Stimulated activated CD8-positive, alpha-beta memory T cell treated with anti-CD3 and anti-CD28 coated beads, Interleukin-12 subunit alpha, Interleukin-12 subunit beta, amount 100 ng/mL, for 1 hour (primary cell): ENCODE measurements at places on chromosomes 7 and 10.

- DNase-seq = no peak
These were observed 6.9 kb upstream of the ZNF503 start for GRCh38 chr10:75408509-75408875.

- no peak for DNase-seq
These were observed 3.5 kb upstream of the RGS10 start for GRCh38 chr10:119546009-119546408.

DNA sequence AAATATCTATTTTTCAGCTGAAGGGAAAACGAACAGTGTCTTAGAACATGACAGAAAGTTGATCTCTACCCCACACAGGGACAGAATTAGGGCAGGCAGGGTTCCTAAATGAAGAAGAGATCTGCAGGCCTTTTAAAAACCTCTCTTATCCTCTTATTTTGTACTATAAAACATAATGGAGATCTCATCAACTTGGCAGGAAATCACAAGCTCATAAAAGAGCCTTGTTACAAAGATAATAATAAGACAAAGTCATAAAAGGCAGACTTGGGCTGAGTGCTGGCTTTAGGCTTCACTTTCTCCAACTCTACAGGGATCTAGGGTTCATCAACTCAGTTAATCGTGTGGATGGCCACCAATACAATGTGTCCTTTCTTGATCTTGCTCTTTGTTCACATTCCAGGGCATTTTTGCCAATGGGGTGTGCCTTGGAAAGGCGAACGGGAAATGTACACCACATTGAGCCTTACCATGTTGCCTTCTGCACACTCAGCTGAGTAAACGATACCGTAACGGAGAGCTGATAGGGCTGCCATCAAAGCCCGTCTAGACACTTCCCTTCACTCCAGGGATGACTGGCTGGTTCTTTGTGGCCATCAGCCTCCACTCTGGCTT, 7.1 kb upstream of the TEX36 start:
- DNase-seq = no peak

DNA sequence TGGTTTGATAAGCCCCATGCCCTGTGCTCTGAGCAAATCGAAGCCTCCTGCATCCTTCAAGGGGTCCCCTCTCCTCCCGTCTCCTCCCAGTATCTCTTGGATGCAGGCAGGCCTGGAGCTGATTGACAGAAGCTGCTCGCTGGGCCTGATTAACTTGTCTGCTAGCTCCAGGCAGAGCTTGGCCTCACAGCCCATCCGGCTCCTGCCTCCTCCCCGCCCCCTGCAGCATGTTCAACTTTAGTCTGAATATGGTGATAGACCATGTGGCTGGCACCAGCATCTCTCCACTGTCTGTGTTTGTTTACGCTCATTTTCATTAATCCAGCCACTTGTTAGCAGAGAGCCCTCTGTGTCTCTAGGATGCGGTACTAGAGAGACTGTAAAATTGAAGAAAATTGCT, 432.2 kb downstream of the DPP6 start:
- DNase-seq = no peak

- no peak for DNase-seq
These were observed 85.8 kb downstream of the AGMO start for GRCh38 chr7:15475808-15476530.

DNA sequence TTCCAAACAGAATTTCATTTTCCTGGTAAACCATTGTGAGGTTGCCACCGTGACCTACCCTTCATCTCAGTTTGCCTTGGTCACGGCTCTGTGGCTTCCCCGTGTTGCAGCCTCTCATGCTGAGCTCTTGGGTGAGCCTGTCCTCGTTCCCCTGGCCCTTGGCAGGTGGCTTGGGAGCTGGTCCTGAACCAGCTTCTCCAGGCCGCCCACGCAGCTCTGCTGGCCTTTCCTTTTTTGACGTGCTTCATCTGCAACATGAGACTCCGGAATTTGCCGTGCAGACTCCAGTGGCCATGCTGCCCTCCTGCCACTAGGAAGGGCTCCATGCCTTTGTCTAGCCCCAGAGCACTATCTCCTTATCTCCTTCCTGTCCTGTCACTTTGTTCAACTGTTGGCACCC, 93.0 kb upstream of the NPS start:
- no peak for DNase-seq

DNA sequence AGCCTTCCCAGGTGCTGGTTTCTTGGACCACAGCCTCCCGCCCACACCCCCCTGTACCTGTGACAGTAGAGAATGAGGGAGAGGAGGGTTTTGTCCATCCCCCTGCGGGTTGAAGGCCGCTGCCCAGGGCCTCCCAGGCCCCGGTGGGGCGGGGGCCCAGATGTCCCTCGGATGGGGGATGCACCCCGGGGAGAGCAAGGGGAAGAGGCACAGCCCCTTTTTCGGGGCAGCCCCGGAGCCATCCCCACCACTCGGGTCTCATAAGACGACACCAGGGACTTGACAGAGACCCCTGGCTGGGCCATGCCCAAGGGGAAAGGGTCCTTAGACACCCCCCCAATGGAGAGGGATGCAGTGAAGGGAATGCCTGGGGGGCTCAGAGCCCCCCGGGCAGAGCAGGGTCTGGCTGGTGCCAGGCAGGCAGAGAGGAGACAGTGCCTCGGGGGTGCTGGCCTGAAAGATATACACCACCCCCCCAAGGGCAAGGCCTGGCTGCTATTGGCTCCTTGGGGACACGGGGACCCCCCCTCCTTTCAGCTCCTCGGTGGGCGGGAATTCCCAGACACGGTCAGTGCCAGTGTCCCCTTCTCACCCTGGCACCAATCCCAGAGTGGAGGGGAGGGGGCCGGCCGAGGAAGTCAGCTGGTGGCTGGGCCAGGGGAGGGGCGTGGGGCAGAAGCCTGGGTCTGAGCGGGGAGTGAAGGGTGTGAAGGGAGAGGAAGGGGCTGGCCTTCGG, 3.7 kb upstream of the SPACDR start:
- DNase-seq = no peak

DNA sequence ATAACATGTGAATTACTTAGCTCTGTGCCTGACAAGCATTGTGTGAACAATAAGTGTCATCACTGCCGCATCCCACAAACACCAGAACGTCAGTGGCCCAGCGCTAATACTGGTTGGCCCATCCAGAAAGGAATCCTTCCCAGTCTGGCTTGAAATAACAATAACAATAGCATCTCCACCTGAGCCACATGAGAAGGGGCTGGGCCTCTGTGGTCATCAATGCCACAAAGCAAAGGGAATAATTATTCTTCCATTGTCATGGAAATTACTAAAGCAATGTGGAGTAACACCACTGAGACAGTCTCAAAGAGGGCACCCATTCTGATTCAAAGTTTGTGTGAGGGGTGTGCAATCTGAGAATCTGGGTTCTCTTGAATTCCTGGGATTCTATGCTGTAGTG, 105.7 kb upstream of the INHBA start:
- no peak for DNase-seq

DNA sequence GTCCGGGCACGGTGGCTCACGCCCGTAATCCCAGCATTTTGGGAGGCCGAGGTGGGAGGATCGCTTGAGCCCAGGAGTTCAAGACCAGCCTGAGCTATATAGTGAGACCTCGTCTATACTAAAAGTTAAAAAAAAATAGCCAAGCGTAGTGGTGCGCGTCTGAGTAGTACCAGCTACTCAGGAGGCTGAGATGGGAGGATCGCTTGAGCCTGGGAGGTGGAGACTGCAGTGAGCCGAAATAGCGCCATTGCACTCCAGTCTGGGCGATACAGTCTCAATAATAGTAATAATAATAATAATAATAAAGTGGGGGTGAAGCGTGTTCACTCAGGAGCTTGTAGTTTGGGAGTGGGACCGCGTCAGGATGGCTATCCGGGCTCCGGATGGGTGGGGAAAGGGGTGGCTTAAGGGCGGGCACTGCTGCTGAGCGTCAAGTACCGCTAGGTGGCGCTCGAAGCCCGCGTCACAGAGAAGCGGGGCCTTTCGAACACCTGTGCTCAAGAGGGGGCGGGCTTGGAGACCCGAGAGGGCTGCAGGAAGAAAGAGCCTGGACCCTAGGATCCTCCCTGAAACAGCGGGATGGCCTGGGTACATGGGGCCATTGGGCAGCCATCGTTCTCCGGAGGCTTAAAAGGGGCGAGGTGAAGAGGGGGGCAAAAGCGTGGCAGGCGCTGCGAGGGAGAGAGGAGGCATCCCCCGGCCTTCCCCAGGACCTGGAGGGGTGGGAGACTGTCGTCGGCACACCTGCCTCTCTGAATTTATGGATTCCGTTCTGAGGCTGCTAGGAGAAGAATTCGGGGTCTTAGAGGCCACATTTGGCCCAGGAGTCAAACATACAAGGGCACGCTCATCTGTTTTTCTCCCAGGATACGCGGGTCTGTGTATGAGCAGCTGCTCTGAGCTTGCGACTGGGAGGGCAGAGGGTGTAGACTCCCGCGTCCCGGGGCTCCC, 14.5 kb downstream of the LBX1 start:
- peak; percentile 62 for DNase-seq

DNA sequence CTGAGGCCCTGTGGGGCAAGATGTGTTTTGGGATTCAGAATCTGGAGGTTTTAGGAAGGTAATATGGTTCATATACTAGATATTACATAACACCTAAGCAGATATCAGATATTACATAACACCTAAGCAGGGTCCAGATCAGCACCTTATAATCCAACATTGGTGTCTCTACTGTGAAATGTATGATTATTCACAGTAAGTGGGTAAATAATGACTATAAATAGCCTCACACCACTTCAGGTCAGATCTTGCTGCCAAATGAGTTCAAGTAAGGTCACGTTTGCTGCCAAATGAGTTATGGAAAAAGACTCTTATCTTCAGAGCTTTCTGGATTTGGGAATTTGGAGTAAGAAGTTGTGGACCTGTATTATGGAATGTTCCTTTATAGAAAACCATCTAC, 14.6 kb downstream of the ADRB1 start:
- no peak for DNase-seq

DNA sequence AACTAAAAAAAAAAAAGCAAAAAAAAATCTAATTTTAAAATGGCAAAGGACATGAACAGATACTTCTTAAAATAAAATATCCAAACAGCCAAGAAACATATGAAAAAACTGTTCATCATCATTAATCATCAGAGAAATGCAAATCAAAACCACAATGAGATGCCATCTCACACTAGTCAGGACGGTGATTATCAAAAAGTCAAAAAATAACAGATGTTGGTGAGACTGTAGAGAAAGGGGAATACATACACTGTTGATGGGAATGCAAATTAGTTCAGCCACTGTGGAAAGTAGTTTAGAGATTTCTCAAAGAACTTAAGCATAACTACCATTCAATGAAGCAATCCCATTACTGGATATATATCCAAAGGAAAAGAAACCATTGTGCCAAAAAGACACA, 30.2 kb downstream of the COBL start:
- no peak for DNase-seq
